ENCODE measurements at places on chromosomes 12 and 14. TPM values are rescaled to one million over a fixed set of nuclear protein-coding genes. Genes with fewer than 3 reads are reported as not detected.

The PMCH gene
- polyA plus RNA-seq = not detected

The SERPINA10 gene
- not detected for polyA plus RNA-seq

The CNTN1 gene
- 6.3 TPM for polyA plus RNA-seq

The NFYB gene
- 24.6 TPM for polyA plus RNA-seq

The OTOGL gene
- polyA plus RNA-seq = 0.80 TPM

The STAC3 gene
- polyA plus RNA-seq = 1.5 TPM

The CCDC175 gene
- not detected for polyA plus RNA-seq

The GPR84 gene
- polyA plus RNA-seq = not detected

The SLC39A5 gene
- 164 TPM for polyA plus RNA-seq

The CMA1 gene
- not detected for polyA plus RNA-seq

The MDM2 gene
- polyA plus RNA-seq = 38.5 TPM

The LGR5 gene
- not detected for polyA plus RNA-seq

The NXPH4 gene
- 0.71 TPM for polyA plus RNA-seq

The AREL1 gene
- 13.5 TPM for polyA plus RNA-seq

The GDF3 gene
- polyA plus RNA-seq = 1.6 TPM

The KRT8 gene
- 333 TPM for polyA plus RNA-seq

The ACOT6 gene
- 1.4 TPM for polyA plus RNA-seq

The RFLNA gene
- 0.82 TPM for polyA plus RNA-seq

The LRRIQ1 gene
- 2.4 TPM for polyA plus RNA-seq

The RERGL gene
- polyA plus RNA-seq = 48.4 TPM

The C14orf132 gene
- polyA plus RNA-seq = 6.0 TPM

The EIF2B1 gene
- polyA plus RNA-seq = 25.0 TPM

The NRXN3 gene
- polyA plus RNA-seq = 1.5 TPM

The SERPINA1 gene
- polyA plus RNA-seq = 2,184 TPM

The IFNG gene
- polyA plus RNA-seq = not detected

The PTHLH gene
- polyA plus RNA-seq = not detected

The CLEC4C gene
- not detected for polyA plus RNA-seq

The CLEC12A gene
- polyA plus RNA-seq = 1.3 TPM

The KIF21A gene
- 16.8 TPM for polyA plus RNA-seq

The CLEC4A gene
- polyA plus RNA-seq = 2.4 TPM

The RPS6KA5 gene
- 0.95 TPM for polyA plus RNA-seq

The TNFAIP2 gene
- polyA plus RNA-seq = 42.9 TPM

The LRP1-AS gene
- not detected for polyA plus RNA-seq

The RNASE11 gene
- polyA plus RNA-seq = not detected

The LRFN5 gene
- polyA plus RNA-seq = 2.4 TPM

The FKBP4 gene
- polyA plus RNA-seq = 114 TPM

The CABP1 gene
- 24.1 TPM for polyA plus RNA-seq

The OSGEP gene
- polyA plus RNA-seq = 30.3 TPM

The KLRG1 gene
- polyA plus RNA-seq = 3.2 TPM

The FNTB gene
- 13.6 TPM for polyA plus RNA-seq

The CAPZA3 gene
- 0.88 TPM for polyA plus RNA-seq

The DAO gene
- 50.4 TPM for polyA plus RNA-seq

The TBX5 gene
- not detected for polyA plus RNA-seq

The SLC10A1 gene
- polyA plus RNA-seq = not detected

The NTS gene
- polyA plus RNA-seq = 0.54 TPM

The NR1H4 gene
- 62.6 TPM for polyA plus RNA-seq

The DBX2 gene
- polyA plus RNA-seq = not detected

The DTD2 gene
- polyA plus RNA-seq = 7.7 TPM

The FZD10 gene
- 0.11 TPM for polyA plus RNA-seq

Data from kidney (tissue), 22 donors.